ENCODE measurements at places on chromosomes 2 and 18.

- no peak for DNase-seq
Observed at GRCh38 chr18:35377875-35378573, 887 bp upstream of the ZNF396 start.

DNA sequence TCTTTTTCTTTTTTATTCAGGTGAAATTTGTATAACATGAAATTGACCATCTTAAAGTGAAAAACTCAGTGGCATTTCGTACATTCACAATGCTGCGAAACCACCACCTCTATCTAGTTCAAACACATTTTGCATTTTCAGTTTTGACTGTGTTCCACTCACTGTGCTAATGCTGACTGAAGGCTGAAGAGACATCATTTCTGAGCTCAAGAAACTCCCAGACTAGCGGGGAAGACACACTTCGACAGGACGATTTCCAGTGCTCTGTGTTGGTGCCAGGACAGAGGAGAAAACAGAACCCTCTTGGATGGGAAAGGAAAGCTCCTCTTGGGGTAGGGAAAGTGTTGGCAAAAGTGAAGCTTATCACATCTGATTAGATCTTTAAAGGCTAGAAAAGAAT is 44.2 kb upstream of the CBLN2 start:
- DNase-seq: no peak

DNA sequence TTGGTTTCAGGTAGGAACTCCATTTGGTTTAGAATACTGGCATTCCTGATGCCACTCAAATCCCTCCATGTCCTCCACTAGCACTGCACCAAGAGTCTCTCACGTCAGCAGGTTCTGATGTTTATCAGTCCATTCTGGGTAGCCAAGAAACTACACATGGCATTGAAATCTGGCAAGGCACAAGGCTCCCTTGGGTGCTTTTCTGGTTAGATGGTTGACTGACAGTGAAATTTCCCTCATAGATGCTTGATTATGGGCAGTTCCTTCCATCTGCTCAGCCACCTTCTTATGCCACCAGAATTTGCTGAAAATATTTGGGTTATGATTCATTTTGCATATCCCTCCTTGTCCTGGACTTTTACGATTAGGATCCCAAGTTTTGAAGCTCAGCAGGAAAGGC is 32.6 kb downstream of the EDAR start:
- DNase-seq: no peak

DNA sequence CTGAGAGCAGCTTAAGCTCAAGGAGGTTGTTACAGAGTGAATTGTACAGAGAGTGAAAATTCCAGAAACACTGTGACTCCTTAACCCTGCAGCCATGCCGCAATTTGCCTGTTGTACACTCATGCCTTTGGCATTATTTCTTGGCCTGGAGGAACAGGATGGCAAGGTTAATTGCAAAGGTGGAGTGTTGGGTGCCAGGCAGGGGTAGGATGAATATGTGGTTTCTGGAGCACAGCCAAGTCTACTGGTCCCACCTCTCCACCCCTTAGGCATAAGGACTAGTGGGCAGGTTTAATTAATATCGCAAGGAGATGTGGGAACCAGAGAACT is 250.2 kb downstream of the LRRTM1 start:
- DNase-seq: no peak

DNA sequence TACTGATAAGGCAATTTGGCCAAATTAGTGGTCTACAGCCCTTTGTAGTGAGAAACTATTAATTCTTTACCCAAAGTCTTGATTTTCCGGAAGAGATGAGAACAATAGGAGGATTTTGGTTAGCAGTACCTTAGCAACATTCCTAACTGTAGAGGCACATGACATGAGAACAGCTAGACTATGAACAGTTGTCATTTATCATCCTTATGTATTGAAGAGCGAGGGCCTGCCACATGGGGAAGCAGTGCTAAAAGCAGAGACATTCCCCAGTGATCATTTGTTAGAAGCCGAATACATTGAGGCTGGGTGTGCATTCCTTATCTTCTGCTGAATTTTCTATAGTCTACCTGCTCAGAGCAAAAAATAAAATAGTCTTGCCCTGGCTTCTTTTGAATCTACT is 65.2 kb downstream of the RBBP8 start:
- DNase-seq: no peak

DNA sequence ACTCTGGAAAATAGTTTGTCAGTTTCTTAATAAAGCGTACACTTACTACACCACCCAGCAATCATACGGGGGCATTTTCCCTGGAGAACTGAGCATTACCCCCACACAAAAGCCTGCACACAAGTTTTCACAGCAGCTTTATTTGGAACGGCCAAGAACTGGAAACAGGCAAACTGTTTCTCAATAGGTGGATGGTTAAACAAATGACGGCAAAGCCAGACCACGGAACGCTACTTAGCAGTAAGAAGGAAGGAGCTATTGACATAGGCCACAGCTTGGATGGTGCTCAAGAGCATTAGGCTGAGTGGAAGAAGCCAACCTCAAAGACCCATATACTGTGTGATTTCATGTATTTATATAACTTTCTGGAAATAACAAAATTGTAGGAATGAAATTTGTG is 9.0 kb downstream of the MALL start:
- peak; percentile 59 for DNase-seq

- DNase-seq: no peak
Observed at GRCh38 chr2:239015218-239015900, 167.5 kb downstream of the TWIST2 start.

- no peak for DNase-seq
Observed at GRCh38 chr2:63676135-63676534, 87.4 kb downstream of the MDH1 start.

DNA sequence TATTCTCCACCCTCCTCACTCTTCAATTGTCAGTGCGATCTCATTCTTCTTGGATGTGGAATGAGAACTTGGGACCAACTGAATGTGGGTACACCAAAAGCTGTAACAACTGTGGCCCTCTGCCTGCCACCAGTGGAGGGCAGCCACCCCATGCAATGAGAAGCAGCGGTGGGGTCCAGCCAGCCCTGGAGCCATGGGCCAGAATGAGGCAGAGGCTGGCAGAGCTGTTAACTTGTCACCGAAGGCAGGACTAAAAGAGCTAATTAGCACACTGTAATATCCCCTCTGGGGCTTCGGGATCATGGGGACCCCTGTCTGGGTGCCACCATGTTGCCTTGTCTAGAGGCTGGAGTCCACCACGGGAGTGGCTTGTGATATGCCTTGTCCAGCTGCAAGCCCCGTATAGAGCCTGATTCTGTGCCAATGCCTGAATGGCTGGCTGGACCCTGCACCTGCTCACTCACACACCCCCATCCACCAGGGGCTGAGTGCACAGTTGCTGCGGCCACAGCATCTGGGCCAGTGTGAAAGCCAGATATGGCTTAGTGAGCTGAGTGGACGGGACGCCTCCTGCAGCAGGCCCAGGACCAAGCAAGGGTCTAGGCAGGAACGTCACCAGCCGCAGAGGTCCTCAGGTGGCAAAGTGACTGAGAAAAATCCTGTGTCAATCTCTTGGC is 680.5 kb downstream of the DSC3 start:
- DNase-seq: no peak

DNA sequence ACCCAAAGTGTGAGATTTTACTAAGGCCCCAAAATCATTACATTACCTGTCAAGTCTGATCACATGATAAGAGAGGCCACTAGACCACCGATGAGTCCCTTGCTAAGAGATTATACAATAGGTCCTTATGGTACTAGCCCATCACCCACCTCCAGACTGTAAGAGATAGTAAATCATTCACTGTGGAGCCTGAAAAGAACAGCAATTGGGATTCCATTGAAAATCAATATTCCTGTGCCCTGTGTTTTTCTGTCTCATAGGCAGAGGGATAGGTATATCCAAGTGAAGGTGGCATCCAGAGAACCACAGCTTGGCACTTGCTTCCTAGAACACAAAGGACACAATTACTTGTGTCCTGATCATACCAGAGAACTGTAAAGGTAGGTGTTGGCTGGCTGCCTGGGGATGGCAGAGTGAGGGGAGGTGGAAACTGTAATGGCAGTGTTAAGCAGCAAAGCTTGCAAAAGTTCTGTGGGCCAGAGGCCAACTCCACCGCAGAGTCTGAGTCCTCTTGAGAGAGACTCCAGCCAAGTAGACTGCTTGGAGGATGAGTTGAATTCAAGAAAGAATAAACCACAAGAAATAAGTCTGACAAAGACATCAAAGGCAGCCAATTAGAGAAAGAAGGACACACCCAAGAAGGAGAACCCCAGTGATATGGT is 102.0 kb upstream of the PIEZO2 start:
- DNase-seq: no peak

DNA sequence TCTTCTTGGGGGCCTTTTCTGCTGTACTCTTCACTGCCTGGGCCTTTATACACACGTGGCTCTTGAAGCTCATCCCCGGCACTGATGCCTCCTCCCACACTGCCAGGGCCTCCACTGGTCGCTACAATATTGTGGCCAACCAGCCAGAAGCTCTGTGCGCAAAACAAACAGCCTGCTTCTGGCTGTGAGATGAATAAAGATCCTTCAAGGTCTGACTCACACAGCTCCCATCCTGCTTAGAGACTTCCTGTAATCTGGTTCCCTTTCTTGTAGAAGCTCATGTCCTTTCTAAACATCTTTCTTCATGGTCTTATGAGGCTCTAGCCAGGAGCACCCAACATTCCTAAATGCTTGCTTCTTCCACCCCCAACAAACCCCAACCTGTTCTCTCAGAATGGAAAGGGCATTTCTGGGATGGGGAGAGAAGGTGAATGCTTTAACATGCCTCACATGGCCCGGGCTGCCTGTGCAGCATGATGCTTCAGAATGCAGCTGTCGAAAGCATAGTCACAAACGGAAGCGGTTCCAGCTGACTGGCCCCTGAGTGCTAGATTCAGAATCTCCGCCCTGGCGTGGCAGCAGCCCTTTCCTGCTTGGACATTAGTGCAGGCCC is 24.6 kb downstream of the NRP2 start:
- DNase-seq: peak; percentile 95

DNA sequence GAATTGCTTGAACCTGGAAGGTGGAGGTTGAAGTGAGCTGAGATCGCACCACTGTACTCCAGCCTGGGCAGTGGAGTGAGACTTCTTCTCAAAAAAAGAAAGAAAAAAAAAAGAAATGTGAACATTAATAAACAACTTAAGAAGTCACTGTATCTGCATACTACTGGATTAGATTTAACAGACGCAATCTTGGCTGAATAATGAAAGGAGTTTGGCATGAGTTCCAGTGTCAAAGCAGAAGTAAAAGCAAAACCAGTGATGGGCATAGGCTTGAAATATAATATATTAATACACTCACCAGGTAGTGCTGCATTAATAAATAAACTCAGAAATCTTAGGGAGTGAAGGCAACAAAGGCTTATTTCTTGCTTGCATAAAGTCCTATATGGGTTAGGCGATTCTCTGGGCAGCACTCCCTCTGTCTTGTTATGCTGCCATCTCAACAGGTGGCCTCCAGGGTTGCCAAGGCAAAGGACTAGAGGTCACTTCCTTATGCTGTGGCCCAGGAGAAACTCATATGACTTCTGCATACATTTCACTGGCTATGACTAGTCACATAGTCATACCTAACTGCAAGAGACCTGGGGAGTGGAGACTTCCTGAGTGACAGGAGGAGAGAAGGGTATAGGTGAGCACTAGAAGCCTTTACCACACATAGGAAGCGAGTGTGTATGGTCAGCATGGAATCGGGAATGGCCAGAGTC is 296.2 kb upstream of the SPRED2 start:
- no peak for DNase-seq

GRCh38 chr18:49569724-49570123 is 7.9 kb downstream of the LIPG start:
- DNase-seq: no peak

GRCh38 chr2:117486081-117486480 is 328.4 kb upstream of the DDX18 start:
- no peak for DNase-seq

GRCh38 chr18:13799396-13799795 is 24.6 kb upstream of the MC5R start:
- DNase-seq: no peak

DNA sequence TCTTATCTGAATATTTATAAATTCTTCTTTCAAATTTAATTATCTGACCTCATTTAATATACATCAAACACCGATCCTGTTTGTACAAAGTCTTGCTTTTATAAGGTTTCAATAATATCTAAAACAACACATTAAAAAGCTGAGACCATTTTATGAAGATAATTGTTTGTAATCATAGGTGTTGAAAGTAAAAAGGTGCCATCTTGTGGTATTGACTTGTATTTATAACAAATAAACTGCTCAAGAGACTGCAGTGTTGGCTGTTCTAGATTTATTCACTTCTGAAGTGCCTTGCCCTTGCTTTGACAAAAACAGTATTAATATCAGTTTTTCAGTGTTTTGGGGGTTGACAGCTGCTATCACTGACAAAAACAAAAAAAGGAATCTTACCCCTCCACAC is 286.8 kb upstream of the HNMT start:
- DNase-seq: no peak

DNA sequence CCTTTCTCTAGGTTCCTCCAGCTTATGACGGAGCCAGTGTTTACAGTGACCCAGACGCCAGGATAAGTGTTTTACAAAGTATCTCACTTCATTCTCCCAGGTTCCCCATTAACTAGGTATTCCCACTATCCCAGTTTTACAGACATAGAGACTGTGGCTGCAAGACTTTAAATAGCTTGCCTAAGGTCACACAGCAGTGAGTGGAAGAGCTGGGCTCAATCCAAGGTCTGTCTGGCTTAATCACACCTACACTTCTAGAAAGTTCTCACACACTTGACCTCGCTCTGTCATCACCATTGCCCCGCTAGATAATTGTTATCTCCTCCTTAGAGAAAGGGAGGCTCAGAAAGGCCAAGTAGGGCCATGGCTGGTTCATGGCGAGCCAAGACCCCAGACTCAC is 110.2 kb downstream of the ANTXR1 start:
- no peak for DNase-seq

- no peak for DNase-seq
Observed at GRCh38 chr2:195212586-195212985, 444.4 kb upstream of the SLC39A10 start.

GRCh38 chr2:54999182-54999581 is 51.1 kb downstream of the RTN4 start:
- DNase-seq: peak; percentile 37

GRCh38 chr2:202322435-202322834 is 53.7 kb upstream of the BMPR2 start:
- no peak for DNase-seq

DNA sequence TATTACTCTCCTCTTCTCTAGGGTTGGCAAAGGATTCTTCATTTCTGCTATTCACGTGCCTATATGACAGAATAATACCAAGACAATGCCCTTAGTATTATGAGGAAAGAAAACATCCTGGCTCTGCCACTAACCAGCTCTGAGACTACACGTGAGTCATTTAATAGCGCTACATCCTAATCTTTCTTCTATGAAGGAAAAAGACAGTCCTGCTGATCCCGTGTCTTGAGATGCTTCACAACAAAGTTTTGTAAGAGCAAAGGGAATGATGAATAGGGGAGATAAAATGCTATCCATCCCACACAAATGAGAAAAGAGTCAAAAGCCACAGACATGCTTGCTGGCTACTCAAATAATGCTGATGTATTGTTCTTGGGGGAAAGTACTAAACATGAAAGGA is 152.8 kb downstream of the PID1 start:
- DNase-seq: no peak

- no peak for DNase-seq
Observed at GRCh38 chr2:215504547-215504946, 68.7 kb upstream of the FN1 start.

Data from dermis blood vessel endothelial cell (primary cell).